Activated CD4-positive, alpha-beta T cell treated with anti-CD3 and anti-CD28 coated beads, Interleukin-2, amount 50 U/mL, for 16 hours (primary cell): ENCODE measurements at places on chromosomes 1 and 21.

DNA sequence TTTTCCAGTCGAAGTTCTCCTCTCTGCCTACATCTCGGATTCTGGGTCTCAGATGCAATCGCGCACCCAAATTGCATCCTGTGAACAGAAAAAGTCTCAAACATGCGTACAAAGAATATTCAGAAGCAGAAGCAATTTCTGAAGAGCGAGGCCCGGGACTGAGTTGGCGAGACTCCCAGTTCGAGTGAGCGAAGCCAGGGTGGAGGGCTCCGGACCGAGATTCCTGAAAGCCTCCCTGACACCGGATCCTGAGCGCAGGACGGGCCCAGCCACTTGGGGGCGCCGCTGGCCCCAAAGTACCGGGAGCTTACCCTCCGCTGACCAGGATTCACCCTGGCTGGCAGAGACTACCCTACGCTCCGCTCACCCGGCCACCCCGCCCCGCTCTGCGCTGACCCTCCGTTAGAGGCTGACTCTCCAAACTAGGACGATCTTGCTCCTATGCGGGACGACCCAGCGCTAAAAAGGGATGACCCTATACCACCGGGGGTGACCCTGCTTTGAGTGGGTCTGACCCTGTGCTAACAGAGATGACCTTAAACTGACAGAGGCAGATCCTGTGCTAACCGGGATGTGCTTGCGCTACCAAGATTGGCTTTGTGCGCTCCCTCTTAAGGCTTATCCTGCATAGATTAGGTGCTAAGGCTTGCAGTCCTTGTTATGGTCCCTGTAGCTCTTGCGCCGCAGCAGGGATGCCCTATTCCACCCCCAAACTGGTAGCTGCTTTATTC, 12.1 kb downstream of the FOXD2 start:
- no peak for DNase-seq

DNA sequence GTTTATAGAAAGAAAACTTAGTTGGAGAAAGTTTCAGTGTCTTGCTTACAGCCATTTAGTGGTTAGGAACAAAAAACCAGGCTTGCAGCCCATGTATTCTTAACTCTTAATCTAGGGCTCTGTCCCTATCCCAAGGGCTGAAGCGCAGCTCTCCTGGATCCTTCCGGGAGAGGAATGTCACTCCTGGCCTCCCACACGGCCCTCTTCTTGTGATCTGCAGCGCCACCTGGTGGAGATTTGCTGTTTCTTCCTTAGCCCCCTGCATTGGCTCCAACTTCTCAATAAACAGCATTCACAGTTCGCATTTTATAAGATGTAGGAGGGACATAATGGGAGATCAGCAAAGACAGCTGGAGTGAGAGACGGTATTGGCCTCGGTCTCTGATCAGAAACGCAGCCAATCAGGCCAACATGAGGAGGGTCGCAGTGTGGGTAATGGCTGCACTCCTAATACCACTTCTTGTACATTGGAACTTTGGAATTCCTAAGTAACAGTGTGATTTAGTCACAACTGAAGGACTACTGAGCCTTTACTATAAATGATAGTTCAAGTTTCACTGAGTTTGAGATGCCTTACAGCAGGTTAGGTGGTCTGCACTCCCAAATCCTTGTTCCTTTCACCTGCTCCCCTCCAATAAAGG, 283.4 kb downstream of the ASTN1 start:
- DNase-seq, result peak; percentile 43

GRCh38 chr1:42923367-42924081, 35.1 kb downstream of the SLC2A1 start:
- DNase-seq, result no peak

- DNase-seq, result no peak
Observed at GRCh38 chr1:41184446-41184845, 57.7 kb downstream of the SCMH1 start.

GRCh38 chr1:198672124-198672523, 33.3 kb downstream of the PTPRC start:
- DNase-seq, result no peak

DNA sequence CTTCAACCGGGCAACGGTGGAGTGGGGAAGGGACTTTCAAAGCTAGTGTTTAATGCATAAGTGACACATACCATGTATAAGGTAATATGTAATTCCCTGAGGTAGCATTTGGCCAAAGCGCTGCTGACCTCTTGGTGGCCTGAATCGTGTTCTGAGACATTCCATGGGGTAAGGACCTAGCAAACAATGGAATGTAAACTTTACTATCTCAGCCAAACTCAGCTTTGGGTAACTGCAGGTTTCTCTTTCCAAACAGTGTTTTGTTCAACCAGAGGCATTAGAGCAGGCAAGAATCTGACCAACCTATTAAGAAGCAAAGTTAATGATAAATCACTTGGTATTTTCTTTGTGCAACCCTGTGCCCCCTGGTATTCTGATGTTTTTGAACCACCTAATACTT, 22.0 kb downstream of the TGFB2 start:
- no peak for DNase-seq

- DNase-seq, result no peak
Observed at GRCh38 chr1:19034721-19035120, 78.2 kb upstream of the IFFO2 start.

DNA sequence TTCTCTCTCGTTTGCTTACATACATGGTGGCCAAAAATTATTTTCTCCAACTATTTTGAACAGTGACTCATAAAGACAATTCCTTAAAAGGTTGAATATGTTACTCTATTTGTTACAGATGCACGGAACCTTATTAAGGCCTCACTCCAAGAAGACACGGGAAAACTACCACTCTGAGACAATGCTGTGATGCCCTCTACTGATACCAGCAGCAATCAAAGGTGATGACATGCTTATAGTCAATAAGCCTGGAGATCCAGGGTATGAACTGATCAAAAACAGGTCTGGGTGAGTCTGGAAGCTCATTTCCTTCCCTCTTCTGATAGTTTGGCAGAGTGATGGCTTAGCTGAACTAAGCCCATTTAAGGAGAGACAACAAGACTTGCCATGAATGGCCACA, 563.0 kb downstream of the LRRIQ3 start:
- no peak for DNase-seq

- DNase-seq, result no peak
Observed at GRCh38 chr1:169848456-169848855, 45.2 kb downstream of the SCYL3 start.

- peak; percentile 24 for DNase-seq
Observed at GRCh38 chr1:233269656-233270055, 25.9 kb downstream of the PCNX2 start.

DNA sequence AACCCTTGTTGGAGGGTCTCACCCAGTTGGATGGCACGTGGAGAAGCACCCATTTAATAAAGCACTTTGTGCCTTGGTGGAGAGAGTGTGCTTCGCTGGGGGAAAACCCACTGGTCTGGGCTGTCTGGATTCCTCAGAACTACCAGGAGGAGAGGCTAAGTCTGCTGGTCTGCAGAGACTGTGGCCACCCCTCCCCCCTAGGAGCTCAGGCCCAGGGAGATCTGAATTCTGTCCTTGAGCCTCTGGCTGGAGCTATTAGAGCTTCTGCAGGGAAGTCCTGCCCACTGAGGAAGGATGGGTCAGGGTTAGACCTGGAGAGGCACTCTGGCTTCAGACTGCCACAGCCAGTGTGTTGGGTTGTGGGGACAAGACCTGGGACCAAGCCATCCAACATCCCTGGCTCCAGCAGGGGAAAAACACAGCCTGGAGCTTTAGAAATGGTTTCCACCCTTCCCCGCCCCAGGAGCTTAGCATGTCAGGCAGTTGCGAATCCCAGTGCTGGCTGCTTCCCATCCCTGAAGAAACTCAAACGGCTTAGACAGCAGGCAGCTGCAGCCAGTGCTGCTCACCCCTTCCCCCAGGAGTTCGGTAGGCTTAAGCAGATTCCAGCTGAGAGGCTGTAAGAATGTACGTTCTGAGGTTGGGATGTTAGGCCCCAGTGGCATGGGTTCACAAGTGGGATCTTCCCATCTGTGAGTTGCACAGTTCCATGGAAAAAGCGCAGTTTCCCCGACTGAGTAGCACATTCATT, 288.3 kb downstream of the TGFB2 start:
- no peak for DNase-seq

- DNase-seq, result peak; percentile 77
Observed at GRCh38 chr1:62271948-62272728, 47.1 kb downstream of the KANK4 start.

DNA sequence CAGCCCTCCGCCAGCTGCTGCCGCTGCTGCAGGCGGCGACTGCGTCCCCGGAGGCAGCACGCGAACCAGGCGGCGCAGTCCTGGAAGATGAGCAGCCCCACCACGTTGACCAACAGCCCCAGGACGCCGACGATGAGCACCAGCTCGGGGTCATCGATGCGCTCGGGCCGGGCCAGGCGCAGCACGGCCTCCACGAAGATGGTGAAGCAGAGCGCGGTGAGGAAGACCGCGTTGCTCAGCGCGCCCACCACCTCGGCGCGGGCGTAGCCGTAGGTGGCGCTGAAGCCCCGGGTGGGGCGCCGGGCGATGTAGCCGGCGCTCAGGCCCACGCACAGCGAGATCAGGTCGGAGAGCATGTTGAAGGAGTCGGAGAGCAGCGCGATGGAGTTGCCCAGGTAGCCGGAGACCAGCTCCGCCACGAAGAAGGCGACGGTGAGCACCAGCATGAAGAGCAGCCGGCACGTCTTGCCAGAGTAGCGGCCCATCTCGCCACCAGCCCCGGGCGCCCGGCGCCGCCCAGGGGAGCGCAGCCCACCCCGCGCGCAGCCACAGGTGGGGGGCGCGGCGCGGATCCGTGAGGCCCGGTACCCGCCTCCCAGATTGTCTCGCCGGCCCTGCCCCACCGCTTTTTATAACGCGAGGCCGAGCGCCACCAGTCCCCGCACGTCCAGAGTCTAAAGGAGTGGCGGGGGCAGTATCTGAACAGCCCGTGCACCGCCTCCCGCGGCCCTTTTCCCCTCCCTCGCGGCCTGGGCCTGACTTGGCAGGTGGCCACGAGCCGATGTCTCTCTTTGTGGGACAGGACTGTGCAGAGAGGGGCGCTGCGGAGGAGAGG, at the start of gene SLC30A10:
Gene SLC30A10 (minus strand): TSS at position 602 of the 835 bp plus-strand sequence. CDS start 117 bp downstream, at position 485.
- peak; percentile 2 for DNase-seq

- DNase-seq, result no peak
Observed at GRCh38 chr1:4010814-4011605, 110.9 kb upstream of the C1orf174 start.

DNA sequence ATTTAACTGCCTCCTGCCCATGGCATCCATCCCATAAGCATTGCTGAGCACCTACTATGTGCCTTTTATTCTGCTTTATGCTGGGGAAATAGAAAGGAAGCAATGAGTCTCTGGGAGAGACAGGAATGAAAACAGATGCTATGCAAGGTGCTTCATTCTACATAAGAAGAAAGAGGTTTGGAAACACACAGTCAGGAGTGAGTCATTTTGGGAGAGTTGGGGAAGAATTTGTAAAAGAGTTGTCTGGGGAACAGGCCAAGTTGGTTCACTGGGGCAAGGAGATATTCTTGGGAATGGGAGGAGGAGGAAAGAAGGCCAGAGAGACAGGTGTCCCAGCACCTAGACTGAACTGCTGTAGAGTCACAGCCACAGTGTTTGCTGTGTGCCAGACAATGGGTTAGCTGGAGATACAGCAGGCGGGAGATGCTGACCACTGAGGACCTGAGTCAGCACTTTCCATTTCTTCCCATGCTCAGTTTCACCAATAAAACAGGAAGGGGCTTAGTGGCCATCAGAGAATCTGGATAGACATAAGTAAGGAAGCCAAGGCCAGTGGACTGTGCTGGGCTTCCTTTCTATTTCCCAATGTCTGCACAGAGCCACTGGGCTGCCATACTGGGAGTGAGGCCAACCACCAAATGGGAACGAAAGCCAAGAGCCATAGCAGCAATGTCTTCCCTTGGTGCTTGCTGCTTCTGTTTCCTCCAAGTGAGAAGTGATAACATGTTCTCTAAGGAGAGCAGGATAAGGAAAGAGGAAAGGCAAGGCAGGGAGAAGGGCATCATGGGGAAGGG, 187.7 kb upstream of the USP24 start:
- no peak for DNase-seq

- DNase-seq, result no peak
Observed at GRCh38 chr1:210384625-210385024, 55.9 kb downstream of the HHAT start.

GRCh38 chr1:37722181-37723071, 30.1 kb downstream of the CDCA8 start:
- DNase-seq, result no peak

GRCh38 chr1:107981277-107981676, 16.3 kb upstream of the VAV3 start:
- DNase-seq, result no peak

GRCh38 chr21:35198982-35199732, 150.1 kb upstream of the RUNX1 start:
- DNase-seq, result no peak

DNA sequence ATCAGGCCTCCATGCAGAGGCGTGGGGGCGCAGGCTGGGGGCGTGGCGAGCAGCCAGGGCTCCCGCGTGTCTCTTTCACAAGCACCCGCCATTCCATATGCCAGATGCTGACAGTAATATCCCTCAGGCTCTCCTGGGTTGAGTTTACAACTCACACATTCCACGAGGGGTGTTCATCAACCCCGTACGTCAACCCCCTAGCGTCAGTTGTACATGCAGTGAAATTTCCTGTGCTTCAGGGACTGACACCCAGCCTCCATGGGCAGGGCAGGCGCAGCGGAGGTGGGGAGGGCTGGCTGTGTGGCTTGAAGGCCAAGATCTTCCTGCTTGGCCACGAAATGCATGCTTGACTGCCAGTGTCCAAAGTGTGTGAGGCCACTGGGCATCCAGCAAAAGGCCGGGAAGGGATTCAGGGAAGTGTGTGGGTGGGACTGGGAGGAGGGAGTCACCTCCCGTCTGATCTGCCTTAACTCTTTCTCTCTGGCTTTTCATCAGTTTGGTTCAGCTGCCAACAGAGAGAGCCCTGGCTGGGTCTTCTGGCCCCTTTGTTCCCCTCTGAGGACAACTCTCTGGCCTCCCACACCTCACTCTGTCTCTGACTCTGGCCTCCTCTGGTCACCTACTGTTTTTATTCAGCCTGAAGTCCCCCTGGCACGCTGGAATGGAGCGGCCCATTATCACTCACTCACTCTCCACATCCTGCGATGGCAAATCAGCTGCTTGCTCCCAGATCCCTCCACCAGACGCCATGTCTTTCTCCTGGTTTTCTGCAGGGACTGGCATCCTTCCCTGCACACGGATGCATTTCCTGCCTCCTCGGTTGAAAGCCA, 33.8 kb downstream of the CLIC6 start:
- DNase-seq, result no peak

GRCh38 chr1:156259805-156260204, 11.9 kb upstream of the PAQR6 start:
- DNase-seq, result no peak

DNA sequence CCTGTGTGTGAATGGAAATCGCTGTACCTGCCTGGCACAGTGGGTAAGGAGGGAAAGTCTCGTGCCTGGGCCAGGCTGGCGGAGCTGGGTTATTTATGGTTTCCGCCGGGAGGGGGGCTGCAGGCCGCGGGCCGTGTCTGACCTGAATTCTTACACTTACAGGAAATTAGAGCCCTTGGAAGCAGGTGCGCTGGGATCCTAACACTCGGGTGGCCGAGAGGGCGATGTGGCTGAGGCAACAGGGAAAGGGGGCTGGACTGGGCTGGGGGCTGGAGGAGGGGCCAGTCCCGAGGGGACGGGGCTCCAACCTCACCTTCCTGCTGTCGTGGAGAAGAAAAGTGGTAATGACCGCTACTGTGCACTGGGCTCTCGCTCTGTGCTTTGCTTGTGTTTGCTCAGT, 109.4 kb upstream of the WNT4 start:
- no peak for DNase-seq

- no peak for DNase-seq
Observed at GRCh38 chr1:11013160-11013531, 692 bp downstream of the TARDBP start.

GRCh38 chr1:167950569-167950968, 13.7 kb upstream of the MPC2 start:
- DNase-seq, result no peak
